GM10248 (cell line): ENCODE measurements at places on chromosomes 5 and 9.

GRCh38 chr9:111599092-111599954 lies at the start of gene PTGR1:
PTGR1 (minus strand) TSS chr9:111599647; CDS start chr9:111597422, 2,225 bp downstream.
- peak; percentile 60 for DNase-seq

- DNase-seq: no peak
Measured at GRCh38 chr5:6182271-6182815, 196.0 kb downstream of the MED10 start.

- DNase-seq: peak; percentile 82
Measured at GRCh38 chr5:5494489-5495402, 72.3 kb downstream of the ICE1 start.

- DNase-seq: no peak
Measured at GRCh38 chr9:14216612-14217194, 97.2 kb downstream of the NFIB start.

DNA sequence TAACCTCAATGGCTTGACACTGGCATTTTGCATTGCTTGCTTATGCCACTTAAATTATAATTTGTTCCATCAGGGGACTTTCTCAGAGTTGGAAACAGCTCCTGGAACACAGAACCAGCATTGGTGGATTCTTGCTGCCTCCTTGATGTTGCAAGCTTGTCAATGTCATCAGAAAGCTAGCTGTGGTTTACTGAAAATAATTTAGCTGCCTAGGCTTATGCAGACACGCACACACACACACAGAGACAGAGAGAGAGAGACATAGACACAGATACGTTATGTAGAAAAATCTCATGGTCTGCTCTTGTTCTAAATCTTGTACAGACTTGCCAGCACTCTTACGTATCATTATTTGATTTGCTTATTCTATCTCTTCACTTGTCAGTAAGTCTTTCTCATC lies 78.0 kb downstream of the HMHB1 start:
- DNase-seq: no peak

- no peak for DNase-seq
Measured at GRCh38 chr5:77693913-77694312, 55.4 kb upstream of the OTP start.

DNA sequence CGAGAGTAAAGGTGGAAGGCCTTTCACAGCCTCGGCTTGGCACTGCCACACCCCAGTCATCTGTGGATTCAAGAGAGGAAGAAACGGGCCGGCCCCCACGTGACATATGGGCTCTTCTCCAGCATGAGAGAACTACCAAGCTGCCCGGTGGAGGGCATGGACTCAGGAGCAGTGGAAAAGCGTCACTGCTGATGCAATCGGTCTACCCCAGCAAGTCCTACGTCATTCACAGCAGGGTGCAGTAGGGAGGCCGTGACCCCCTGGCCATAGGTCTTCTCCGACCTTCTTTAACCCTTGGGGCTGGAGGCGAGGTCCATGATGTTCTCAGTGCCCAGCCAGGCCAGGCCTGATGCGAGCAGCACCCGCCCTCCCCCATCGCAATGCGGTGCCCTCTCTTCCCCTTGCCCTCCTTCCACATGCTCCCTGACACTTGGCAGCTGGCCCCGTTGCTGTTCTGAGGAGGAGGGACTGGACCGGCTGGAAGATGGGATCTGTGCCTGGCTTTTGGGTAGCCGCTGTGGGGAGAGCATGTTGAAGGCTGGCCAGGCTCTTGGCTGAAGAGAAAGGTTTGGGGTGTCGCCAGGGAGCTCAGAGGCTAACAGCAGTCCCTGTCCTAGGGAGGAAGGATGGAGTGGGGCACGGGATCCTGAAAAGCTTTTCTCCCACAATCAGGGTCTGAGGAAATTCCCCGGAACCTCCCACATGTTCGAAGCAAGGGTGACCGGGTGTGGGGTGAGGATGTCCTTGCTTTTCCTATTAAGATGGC lies 89.8 kb downstream of the LIFR start:
- no peak for DNase-seq

- peak; percentile 37 for DNase-seq
Measured at GRCh38 chr5:87340716-87341115, 72.0 kb downstream of the CCNH start.

DNA sequence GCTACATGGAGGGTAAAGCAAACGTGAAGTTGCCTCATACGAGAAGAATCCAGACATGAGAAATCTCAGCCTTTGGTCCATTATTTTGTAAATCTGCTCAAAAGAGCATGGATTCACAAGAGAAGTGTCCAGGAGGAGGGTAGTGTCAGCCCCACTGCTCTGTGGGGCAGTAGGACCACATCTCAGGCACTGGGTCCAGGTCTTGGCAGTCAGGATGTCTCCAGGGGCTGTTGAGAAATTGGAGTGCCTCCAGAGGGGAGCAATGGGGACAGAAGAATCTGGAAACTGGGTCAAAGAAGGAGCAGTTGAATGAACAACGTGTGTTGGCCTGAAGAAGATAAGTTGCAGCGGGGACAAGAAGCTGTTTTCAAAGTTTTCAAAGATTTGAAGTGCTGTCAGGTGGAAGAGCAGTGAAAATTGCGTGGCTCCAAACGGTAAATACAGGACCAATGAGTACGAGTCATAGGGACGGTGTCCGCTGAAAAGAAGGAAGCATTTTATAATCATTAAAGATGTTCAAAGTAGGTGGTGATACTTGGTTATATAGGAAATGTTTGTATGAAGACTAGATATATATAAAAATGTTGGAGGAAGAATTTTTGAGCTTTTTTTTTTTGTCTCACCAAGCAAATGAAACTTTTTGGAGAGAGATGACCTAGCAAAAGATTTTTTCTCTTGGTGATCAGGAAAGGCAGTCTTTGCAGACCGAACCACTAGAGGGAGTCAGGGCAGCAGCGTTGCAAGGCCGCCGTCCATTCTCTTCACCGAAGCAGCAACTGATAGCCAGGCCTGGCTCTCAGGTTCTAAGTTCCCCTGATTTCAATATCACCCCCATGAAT lies 57.1 kb upstream of the ZBED3 start:
- DNase-seq: peak; percentile 57

DNA sequence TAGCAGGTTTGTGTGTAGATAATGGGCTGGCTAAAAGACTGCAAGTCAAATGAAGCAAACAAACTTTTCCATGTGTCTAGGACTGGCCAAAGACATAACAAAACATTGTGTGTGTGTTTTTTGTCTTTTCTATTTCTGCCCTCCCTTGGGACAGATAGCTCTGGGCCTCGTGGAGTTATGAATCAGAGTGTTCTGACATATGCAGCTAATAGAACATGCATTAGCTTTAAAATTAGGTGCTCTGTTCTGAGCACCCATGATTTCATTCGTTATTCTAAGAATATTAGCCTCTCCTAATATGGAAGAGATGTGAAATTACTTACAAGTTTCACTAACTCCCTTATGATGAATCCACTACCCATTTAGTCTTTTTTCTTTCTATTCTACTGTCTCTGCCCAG lies 367.3 kb upstream of the PAPPA start:
- DNase-seq: no peak

DNA sequence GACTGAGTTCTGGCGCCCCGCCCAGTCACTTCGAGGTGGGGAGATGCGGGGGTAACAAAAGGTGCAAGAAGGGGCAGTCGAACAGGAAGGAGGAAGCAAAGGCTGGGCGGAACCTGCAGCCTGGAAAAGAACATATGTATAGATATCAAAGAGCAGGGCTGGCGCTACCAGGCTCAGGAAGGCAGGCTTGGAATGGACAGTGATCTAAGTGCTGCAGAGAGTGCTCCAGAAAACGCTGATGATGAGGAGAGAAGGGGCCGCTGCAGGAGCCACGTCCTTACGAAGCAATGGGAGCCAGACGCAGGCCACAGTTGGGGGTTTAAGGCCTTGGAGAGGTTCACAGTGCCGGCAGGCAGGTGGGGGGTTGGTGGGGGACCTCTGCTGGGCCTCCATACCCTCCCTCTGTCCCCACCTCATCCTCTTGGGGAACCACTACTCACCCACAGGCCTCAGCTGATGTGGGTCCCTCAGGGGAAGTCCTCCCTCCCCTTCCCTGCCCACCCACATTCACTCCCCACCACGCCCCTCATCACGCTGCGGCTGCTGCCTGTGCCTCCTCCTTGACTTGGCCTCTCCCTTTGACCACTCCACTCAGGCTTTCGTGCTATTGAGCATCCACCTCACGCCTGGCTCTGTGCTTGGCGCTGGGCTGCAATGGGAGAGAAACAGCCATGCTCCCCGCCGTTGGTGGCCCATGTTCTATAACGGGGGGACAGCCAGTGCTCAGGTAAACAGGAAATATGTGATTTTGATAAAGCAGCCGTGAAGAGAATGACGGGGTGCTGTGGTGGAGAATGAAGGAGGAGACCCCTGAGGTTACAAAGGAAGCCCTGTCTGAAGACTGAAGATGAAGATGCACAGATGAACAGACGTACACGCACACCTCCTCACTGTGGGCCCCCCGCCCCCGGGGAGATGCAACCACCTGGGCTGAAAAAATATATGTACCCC lies 40.5 kb upstream of the RPL26L1 start:
- no peak for DNase-seq

DNA sequence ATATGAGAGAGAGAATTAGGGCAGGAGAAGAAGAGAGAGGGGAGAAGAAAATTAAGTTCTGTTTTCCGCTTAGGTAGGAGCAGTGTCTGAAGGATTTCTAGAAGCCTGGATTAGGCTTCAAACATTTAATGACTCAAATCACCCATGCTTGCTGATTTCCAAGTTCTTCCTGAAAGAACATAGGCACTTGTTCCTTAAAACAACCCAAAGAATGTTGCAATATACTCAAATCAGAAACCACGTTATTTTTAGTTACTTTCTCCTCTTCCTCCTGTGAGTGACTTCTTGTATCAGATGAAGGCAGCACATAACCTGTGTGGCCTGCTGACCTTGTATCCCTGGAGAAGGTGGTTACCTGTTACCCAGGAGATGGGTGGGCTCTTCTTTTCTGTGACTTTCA lies 351.5 kb upstream of the KLF4 start:
- no peak for DNase-seq

DNA sequence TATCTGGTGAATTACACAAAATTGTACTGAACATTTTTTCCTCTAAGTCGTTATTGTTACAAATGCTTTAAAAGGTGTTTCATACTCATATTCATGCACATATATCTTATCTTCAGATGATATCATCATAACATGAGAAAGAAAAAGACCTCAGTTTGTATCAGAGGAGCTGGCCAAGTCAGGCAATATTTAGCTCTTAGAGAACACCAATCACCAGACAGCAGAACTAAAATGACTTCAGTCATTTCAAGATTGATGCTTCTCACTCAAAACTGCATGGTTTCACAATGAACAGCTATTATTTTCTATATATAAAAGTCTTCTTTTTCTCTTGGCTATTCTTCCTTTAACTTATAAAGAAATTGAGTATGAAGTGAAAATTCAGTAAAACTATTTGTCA lies 44.6 kb downstream of the TSSK1B start:
- no peak for DNase-seq

- DNase-seq: no peak
Measured at GRCh38 chr9:121889990-121890563, 203.0 kb downstream of the TTLL11 start.

GRCh38 chr5:177426566-177427210 lies at the start of gene GRK6:
GRK6 (plus strand) TSS chr5:177426676; CDS start chr5:177426846, 170 bp downstream.
- DNase-seq: peak; percentile 51

DNA sequence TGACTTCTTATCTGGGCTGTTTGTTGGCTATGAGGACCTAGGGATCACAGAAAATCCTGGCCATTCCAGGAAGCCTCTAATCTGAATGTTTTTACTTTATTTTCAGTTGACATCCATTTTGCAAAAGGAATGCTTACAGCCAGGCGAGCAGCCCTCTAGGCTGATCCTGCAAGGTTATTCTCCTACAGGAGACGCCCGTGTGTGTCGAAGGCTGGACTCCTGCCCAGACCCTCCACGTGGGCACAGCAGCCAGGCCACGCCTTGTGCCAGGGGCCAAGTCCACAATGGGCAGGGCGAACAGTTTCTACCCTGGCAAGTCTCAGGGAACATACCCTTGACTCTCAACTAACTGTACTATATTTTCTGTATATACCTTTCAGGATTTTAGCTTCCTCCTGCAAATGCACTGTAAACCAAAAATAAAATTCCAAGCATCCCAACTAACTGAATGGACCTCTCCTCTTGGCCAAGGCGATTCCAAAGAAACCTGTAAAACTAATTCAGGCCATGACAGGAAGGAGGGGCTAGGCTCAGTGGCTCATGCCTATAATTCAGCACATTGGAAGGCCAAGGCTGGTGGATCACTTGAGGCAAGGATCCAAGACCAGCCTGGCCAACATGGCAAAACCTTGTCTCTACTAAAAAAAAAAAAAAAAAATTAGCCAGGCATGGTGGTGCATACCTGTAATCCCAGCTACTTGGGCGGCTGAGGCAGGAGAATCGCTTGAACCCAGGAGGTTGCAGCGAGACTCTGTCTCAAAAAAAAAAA lies 5.7 kb downstream of the CMBL start:
- DNase-seq: no peak

DNA sequence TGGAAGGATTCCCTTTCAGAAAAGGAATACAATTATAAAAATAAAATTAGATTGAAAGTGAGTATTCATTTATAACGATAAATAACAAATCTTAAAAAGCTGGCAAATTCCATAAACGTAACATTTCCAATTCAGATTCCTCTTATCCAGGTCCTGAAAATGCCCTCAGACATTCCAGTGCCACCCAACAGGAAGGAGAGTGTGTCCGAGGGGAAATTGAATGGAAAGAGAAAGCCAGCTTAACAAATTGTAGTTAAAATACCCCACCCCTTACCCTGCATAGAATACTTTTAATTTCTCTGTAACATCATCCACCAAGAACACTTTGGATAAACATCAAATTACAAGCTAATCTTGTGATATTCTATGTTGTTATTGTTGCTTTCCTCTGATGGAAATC lies 72.0 kb downstream of the ARHGEF28 start:
- DNase-seq: no peak

- DNase-seq: no peak
Measured at GRCh38 chr5:77483682-77484081, 8.4 kb downstream of the WDR41 start.

GRCh38 chr5:125410537-125411070 lies 664.2 kb upstream of the ZNF608 start:
- no peak for DNase-seq

DNA sequence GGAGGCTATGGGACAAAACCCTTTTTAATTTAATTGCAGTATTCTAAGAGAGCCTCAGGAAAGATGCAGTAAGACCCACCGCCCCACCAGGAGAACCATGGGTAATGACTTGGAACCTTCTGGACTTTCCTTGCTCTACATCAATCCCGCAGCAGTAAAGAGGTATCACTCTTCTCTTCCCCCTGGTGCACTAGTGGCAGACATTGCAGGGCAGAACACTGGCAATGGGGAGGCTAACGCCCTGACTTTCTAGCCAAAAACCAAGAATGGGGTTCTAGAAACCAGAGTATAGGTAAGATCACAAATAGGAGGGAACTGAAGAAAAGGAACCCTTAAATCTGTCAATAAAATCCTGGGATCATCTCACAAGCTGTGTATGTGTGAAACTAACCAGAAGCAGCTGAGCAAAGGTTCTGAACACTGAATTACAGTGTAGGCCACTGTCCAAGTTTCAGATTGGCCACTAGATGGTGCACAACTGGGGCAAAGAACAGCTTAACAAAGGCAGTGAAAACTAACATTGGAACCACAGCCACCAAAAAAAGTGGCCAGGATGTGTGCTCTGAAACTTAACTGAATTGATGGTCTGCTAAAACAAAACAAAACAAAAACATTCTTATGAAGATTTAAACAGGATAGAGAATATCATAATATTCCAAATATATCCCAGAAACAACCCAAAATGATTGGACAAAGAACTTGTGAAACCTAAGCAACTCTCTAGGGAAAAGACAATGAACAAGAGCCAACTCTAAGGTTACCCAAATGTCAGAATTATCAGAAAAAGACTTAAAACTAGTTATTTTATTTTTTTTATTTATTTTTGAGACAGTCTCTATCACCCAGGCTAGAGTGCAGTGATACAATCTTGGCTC lies 6.6 kb upstream of the FAM151B start:
- peak; percentile 55 for DNase-seq
